ENCODE measurements at places on chromosomes 5 and 9.

DNA sequence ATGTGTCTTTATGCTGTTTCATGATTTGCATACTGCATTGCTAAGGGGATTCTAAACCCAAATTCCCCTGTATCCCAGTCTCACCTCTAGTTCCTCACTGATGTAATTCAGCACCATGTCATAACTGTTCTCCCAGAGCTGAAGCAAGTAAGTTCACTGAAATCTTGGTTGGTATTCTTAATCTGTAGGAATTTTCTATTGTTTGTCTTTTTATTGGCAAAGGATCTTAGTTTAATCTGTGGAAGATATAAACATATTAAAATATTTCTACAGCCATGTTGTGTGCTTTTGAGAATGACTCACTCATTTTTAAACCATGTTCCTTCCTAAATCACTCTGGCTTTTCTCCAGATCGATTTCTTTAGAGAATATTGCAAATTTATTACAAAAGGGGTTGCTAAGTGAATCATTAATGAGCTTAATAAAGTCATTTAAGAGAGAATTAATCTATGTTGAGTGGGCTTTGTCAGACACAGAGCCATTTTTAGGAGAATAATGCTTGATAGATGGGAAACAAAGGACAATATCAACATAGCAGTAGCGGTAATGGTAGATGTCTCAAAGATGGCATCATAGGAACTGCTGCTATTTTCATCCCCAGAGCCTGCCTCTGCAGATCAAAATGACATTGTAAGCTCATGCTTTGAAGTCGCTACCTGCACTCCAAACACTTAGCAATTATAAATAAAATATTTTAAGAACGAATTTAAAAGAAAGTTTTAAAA, 110.0 kb downstream of the ENC1 start:
- DNase-seq = no peak

GRCh38 chr9:131386281-131386680, 7.6 kb upstream of the PRRC2B start:
- no peak for DNase-seq

- DNase-seq = peak; percentile 84
Observed at GRCh38 chr9:121285835-121286687, 18.1 kb downstream of the GSN start.

DNA sequence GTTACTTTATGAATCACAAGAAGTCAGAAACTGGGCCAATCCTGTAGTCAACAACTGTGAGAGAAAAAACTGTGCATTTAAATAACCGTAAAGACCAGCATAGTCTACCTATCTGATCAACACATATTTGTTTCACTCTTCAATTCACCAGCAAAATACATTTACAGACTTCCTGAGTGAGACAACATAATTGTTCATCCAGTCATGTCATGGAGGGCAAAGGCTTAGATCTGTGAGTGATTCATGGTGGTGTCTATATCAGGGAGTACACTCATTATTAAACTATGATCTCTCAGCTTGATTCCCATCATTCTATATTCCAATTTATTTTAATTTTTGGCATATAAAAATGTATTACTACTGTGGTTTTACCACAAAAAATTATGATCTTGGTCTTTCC, 694.6 kb downstream of the DNAH5 start:
- DNase-seq = no peak

DNA sequence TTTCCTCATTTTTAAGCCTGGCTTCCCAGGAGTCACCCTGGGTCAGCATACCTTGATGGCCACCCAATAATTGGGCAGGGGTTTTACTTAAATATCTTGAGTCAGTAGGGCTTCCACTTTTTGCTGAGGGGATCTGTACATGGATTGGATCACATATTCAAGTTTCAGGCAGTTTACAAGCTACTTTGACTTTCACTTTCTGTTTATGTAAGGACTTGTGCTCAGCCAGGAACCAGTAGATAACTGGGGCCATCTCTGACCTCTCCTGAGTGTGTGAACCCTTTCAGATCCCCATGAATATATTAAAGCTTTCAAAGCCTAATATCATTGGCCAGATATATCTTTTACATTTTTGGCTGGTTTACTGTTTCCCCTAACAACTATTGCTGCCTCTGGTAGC, 45.1 kb downstream of the SLCO6A1 start:
- DNase-seq = no peak

- DNase-seq = no peak
Observed at GRCh38 chr9:68969538-68969937, 44.4 kb downstream of the PRKACG start.

- DNase-seq = no peak
Observed at GRCh38 chr9:137449081-137449844, 8.1 kb upstream of the ENTPD8 start.

DNA sequence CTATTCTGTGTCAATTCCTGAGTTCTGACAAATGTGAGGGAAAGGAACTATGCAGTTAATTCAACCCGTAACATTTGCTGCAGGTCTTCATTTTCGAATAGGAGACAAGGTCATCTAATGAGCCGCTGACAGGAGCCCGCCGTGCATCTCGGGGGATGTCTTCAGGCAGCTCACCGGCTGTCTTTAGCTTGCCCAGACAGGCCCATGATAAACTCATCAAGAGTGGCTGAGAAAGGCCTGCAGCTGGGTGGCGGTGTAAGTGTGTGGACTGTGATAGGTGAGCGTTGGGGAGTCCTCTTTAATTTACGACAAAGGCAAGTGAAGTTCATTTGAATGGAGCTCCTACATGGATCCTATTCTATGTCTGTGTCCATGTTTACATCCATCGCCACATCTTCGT, 190.5 kb downstream of the ADCY2 start:
- no peak for DNase-seq

DNA sequence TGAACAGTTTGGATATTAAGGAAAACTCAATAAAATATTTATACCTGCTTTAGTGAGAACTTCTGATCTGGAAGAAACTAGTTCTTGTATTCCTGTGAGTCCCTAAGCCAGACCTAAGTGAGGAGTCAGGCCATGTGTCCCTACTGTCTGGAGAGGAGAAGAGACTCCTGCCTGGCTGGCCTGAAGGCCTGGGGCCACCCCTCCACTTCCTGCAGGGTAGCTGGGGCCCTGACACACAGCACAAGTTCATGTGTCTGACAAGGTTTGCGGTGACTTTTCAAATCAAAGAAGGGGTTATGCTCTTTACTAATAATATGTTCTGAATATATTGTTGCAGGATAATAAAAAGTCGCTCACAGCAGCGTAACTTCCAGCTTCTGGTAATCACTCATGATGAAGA, 16.1 kb upstream of the IL13 start:
- no peak for DNase-seq

DNA sequence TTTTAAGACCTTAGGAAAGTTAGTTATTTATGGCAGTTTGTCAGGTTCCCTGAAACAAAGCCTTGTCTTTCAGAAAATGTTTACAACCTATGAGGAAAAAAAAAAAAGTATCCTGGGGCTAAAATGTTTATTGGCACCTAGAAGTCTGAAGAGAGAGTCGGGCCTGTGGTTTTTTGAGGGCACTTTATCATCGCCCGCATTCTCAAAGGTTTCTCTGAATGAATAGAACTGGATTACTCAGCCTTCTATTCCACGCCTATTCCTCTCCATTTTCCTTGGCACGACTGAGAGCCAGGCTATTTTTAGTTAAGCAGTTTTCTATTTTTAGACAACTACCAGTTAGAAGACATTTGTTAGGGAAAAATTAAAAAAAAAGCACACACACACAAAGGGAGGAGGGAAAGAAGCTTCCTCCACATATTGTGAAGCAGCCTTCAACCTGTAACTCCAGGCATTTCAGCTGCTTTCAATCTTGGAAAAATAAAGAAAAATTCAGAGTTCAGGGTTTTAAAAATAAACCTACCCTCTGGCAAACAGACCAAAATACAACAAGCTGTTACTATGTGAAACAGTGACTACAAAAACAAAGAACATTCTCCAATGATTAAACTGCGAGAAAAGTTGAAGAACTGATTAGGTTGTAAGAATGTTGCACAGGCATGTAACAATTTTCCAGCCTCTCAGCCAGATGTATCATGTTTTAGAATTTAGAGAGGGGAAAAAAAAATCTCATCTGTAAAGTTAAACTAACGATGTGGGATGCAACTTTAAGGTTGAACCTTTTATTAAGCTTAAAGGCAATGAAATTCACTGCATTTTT, 97.0 kb downstream of the MEF2C start:
- DNase-seq = peak; percentile 26

GRCh38 chr5:88660947-88661805, 221.8 kb downstream of the MEF2C start:
- peak; percentile 99 for DNase-seq

Measured in ELF-1 (cell line).